ENCODE measurements at places on chromosomes 7 and 10.

- peak; percentile 40 for DNase-seq
Observed at GRCh38 chr7:138449580-138449979, 10.5 kb upstream of the TRIM24 start.

GRCh38 chr7:144500225-144500624 lies 96.7 kb upstream of the NOBOX start:
- DNase-seq: no peak

DNA sequence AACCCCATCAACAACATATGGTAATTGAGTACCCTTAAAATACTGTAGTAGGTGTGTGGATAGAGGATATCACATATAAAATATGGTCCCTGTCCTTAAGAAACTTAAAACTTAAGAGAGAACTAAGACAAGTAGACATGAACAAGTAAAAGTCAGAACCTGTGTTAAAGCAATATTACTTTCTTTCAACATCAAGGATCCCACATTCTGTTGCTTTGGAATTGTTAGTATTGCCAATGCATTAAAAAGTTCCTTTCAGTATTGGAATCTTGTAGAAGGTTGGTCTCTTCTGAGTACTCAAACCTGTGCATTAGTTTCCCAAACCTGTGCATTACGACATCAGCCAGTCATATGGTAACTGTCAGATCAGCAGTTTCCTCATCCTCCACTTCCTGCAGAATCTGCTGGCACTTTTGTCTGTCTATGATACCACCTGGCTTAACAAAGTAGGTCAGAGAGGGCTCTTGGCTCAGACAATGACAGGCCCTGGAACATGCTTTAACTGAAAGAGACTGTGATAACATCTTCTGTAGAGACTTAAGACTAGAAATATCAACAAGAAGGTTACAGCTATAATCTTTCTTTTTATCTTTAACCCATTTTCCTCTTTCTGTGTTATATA lies 56.5 kb downstream of the CCDC71L start:
- peak; percentile 26 for DNase-seq

GRCh38 chr7:139452958-139453672 lies 30.4 kb downstream of the KLRG2 start:
- no peak for DNase-seq

GRCh38 chr10:80090121-80090520 lies 11.7 kb downstream of the TMEM254 start:
- no peak for DNase-seq

DNA sequence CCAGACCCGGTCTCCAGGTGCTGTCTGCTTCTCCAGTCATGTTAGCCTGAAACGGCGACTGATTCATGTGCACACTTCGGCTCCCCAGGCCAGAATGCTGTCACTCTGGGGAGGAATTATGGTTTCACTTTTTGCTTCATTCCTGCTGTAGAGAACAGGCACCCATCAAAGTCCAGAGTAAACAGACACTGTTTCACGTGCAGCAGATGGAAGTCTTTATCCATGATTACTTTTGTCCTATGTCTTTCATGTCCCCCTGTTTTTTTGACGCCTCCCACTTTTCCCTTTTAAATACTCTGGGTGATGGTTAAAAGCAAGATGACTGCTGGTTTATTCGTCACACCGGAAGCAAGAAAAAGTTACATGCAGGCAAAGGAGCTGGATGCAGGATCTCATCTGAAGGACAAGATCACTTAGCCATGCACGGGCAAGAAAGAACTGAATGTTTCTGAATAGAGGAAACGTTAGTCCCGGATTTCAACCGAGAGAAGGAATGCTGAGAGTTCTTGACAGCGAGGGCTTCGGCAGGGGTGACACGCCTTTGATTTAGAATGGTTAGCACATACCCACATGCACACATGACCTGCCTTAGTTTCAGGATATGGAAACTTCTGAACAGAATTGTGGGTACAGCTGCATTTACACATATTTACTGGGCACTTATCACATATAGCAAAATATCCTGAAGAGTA lies 250.0 kb upstream of the KLF6 start:
- peak; percentile 26 for DNase-seq

- DNase-seq: peak; percentile 12
Observed at GRCh38 chr10:130138479-130138866, 2.3 kb downstream of the GLRX3 start.

DNA sequence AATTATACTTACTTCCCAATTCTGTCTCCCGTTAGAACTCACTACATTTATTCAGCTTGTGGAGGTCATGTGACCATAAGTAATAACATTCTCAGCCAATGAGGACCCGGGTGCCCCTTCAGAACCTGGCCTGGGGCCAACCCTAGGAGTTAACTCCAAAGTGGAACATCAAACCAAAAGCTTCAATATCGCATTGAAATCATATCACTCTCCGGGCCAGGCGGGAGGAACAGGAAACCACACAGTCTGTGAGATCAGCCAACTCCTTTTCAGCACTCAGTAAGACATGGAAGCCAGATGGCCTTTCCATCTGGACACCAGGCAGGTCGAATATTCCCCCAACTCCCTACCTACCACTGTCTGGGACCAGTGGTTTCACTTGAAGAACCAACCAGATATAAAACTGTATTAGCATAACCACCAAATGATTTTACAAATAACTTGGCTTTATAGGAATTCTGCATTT lies 5.5 kb downstream of the CREB3L2 start:
- no peak for DNase-seq

- peak; percentile 75 for DNase-seq
Observed at GRCh38 chr7:2864999-2865670, 21.0 kb upstream of the GNA12 start.

GRCh38 chr7:95526128-95526738 lies 40.5 kb downstream of the ASB4 start:
- no peak for DNase-seq

All from CD4-positive, alpha-beta T cell treated with Interleukin-2 at 100 ng/mL for 4 hours (primary cell).